ENCODE measurements at places on chromosomes 11 and 22. TPM values are rescaled to one million over a fixed set of nuclear protein-coding genes. Genes with fewer than 3 reads are reported as not detected.
A peak's percentile ranks its signal among the peaks of the same experiment; 100 is the strongest.

The TSGA10IP gene
- total RNA-seq, result 0.09 TPM

GRCh38 chr22:42692239-42693054, 28.2 kb downstream of the A4GALT start:
- H3K4me3 ChIP-seq, result no peak overlapping the region
- H3K27me3 ChIP-seq, result no peaks in the 10 kb centered on the region
- no peak for DNase-seq
- H3K27ac ChIP-seq, result no peak overlapping the region
- H3K4me1 ChIP-seq, result peaks cover 59% of the 10 kb centered on the region

GRCh38 chr11:78299000-78299710, 110.4 kb downstream of the USP35 start:
- H3K27ac ChIP-seq, result no peak overlapping the region
- no peaks in the 10 kb centered on the region for H3K27me3 ChIP-seq
- H3K36me3 ChIP-seq, result no peaks in the 10 kb centered on the region

The ANGPTL5 gene
- total RNA-seq, result 9.4 TPM

- no peaks in the 10 kb centered on the region for H3K27me3 ChIP-seq
- no peak for DNase-seq
- H3K27ac ChIP-seq, result no peak overlapping the region
- H3K36me3 ChIP-seq, result peaks cover 34% of the 10 kb centered on the region
- H3K4me1 ChIP-seq, result no peaks in the 10 kb centered on the region
Measured at GRCh38 chr11:655036-655726, 18.1 kb downstream of the DRD4 start.

The TRIM22 gene
- total RNA-seq, result 8.2 TPM

DNA sequence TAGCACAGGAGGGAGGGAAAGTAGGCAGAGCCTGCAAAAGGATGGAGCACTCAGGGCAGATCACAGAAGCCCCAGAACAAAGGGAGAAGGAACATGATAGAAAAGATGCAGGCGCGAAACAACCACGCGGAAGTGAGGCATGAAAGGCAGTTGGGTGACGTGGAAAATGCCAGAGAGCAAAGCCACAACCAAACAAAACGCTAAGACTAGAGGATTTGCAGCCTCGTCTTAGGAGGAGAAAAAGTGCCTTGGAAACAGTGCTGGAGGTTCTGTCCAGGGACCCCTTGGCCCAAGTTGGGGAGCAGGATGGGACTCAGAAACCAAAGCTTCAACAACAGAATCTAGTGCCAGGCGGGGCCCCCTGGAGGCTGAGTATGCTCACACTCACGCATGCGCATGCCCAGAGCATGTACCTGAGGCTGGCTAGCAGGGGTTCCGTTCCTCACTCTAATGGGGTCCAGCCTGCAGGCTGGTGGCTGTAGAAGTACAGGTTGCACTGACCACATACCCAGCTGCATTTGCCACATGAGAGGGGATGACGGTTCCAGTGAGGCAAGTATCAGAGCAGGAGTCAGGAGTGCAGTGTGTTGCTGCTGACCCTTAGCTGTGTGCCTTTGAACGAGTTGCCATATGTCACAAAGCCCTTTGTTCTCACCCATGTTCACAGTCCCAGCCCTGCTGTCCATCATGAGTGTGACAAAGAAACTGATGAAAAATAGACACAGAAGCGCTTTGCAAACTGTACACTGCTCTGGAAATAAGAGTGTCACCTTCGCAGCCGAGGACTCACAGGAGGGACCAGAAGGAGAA, 568.6 kb upstream of the CADM1 start:
- peaks cover 12% of the 10 kb centered on the region for H3K4me1 ChIP-seq
- no peaks in the 10 kb centered on the region for H3K36me3 ChIP-seq
- no peak overlapping the region for H3K27ac ChIP-seq
- DNase-seq, result no peak
- peaks cover 23% of the 10 kb centered on the region for H3K27me3 ChIP-seq

DNA sequence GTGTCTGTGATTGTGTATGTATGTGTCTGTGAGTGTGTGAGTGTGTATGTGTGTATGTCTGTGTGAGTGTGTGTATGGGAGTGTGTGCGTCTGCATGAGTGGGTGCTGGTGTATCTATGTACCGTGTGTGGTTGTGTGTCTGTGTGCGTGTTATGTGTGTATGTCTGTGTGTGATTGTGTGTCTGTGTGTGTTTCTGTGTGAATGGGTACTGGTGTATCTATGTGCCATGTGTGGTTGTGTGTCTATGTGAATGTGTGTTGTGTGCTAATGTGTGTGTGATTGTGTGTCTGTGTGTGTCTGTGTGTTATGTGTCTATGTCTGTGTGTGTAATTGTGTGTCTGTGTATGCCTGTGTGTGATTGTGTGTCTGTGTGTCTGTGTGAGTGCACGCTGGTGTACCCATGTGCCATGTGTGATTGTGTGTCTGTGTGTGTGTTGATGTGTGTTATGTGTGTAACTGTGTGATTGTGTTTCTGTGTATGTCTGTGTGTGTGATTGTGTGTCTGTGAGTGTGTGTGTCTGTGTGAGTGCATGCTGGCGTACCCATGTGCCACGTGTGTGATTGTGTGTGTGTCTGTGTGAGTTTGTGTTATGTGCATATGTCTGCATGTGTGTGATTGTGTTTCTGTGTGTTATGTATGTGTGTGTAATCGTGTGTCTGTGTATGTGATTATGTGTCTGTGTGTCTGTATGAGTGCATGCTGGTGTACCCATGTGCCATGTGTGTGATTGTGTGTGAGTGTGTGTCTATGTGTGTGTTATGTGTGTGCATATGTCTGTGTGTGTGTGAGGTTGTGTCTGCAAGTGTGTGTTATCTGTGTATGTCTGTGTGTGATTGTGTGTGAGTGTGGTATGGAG, 6.8 kb upstream of the CACNA1I start:
- no peaks in the 10 kb centered on the region for H3K36me3 ChIP-seq
- H3K4me3 ChIP-seq, result no peak overlapping the region
- H3K4me1 ChIP-seq, result no peaks in the 10 kb centered on the region
- no peak overlapping the region for H3K27ac ChIP-seq

The C11orf21 gene
- total RNA-seq, result 2.3 TPM

GRCh38 chr11:105781807-105782206, 171.9 kb downstream of the GRIA4 start:
- no peak overlapping the region for H3K27ac ChIP-seq
- H3K27me3 ChIP-seq, result no peaks in the 10 kb centered on the region
- H3K4me3 ChIP-seq, result no peak overlapping the region
- H3K36me3 ChIP-seq, result no peaks in the 10 kb centered on the region

- no peaks in the 10 kb centered on the region for H3K27me3 ChIP-seq
- peaks cover 2% of the 10 kb centered on the region for H3K36me3 ChIP-seq
- H3K4me3 ChIP-seq, result no peak overlapping the region
- H3K27ac ChIP-seq, result no peak overlapping the region
- peaks cover 2% of the 10 kb centered on the region for H3K4me1 ChIP-seq
Measured at GRCh38 chr11:100855466-100856067, 168.5 kb downstream of the ARHGAP42 start.

DNA sequence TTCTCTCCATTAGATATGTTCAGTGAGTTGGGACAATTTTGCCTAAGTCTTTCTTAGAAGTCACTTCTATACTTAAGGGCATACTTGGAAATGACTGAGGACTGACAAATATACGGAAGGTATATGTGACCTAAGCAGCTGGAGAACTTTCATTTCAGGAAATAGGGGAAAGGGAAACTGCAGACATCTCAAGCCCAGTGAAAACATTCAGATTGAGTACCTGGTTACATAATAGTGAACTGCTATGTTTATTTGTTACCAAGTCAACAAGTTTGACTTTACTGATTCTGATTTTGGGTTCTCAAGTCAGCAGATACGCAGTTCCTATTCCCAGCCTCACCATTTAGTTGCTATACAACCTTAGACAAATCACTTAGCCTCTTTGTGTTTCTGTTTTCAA, 1173.9 kb downstream of the LRRC4C start:
- DNase-seq, result peak; percentile 16
- H3K4me3 ChIP-seq, result no peak overlapping the region
- H3K36me3 ChIP-seq, result no peaks in the 10 kb centered on the region
- no peaks in the 10 kb centered on the region for H3K27me3 ChIP-seq
- no peak overlapping the region for H3K27ac ChIP-seq

- peak overlapping the region; percentile 33 for H3K27ac ChIP-seq
- H3K36me3 ChIP-seq, result no peaks in the 10 kb centered on the region
- no peaks in the 10 kb centered on the region for H3K27me3 ChIP-seq
- no peak overlapping the region for H3K4me3 ChIP-seq
Measured at GRCh38 chr11:11370962-11371303, 17.9 kb upstream of the CSNK2A3 start.

GRCh38 chr11:6608011-6608410, 4.0 kb downstream of the TAF10 start:
- peak; percentile 7 for DNase-seq
- H3K27me3 ChIP-seq, result no peaks in the 10 kb centered on the region
- H3K36me3 ChIP-seq, result peaks cover 53% of the 10 kb centered on the region
- peak overlapping the region; percentile 100 for H3K27ac ChIP-seq

GRCh38 chr11:95138448-95138847, 48.8 kb downstream of the ENDOD1 start:
- no peaks in the 10 kb centered on the region for H3K36me3 ChIP-seq
- H3K4me1 ChIP-seq, result peaks cover 6% of the 10 kb centered on the region
- H3K4me3 ChIP-seq, result no peak overlapping the region
- peaks cover 6% of the 10 kb centered on the region for H3K27me3 ChIP-seq

GRCh38 chr22:50361688-50362087, 18.6 kb downstream of the PPP6R2 start:
- DNase-seq, result no peak
- no peak overlapping the region for H3K27ac ChIP-seq
- no peaks in the 10 kb centered on the region for H3K27me3 ChIP-seq
- H3K36me3 ChIP-seq, result peaks cover 7% of the 10 kb centered on the region
- no peaks in the 10 kb centered on the region for H3K4me1 ChIP-seq

DNA sequence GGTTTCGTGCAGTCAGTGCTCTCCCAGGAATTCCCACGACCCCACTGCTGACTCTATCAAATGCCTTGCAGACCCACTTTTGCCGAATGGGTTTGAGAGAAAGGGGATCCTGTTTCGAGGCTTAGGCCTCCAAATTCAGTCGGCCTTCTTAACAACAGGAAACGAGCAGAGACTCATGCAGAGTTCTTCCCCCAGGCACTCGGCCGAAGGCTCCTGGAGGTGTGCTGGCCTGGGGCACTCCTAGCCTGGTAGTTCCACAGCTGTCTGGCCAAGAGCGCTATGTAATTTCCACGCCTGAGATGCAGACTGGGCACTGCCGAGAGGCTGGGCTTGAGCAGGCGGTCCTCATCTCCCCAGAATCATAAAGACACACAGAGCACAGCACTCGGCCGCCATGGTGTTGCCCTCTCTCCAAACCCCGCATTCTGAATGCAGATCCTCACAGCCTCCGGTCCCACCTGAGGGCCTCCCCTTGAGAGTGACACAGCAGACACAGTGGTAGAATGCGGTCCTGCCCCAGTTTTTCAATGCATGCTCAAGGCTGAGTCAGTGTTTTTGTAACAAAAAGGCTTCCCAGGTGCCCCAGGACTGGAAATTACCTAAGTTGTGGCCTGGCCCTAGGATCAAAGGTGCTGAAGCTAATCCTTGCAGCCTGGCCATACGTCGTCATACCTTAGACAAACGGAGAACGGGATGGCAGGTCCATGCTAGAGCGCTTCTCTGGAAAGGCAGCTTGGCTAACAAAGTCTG, 30.2 kb upstream of the BID start:
- H3K36me3 ChIP-seq, result peaks cover 31% of the 10 kb centered on the region
- no peak overlapping the region for H3K4me3 ChIP-seq
- H3K27me3 ChIP-seq, result no peaks in the 10 kb centered on the region

GRCh38 chr11:78938971-78939370, 364.3 kb upstream of the NARS2 start:
- H3K27ac ChIP-seq, result no peak overlapping the region
- H3K27me3 ChIP-seq, result no peaks in the 10 kb centered on the region
- H3K36me3 ChIP-seq, result no peaks in the 10 kb centered on the region
- no peak overlapping the region for H3K4me3 ChIP-seq

GRCh38 chr11:48109046-48109666, 107.5 kb upstream of the OR4B1 start:
- peaks cover 2% of the 10 kb centered on the region for H3K27me3 ChIP-seq
- H3K27ac ChIP-seq, result peak overlapping the region; percentile 62
- peak; percentile 71 for DNase-seq

- no peaks in the 10 kb centered on the region for H3K27me3 ChIP-seq
- H3K4me1 ChIP-seq, result peaks cover 7% of the 10 kb centered on the region
- H3K4me3 ChIP-seq, result no peak overlapping the region
- H3K36me3 ChIP-seq, result no peaks in the 10 kb centered on the region
- no peak overlapping the region for H3K27ac ChIP-seq
Measured at GRCh38 chr11:69339041-69339733, 45.2 kb downstream of the MYEOV start.

All from muscle of leg (tissue), 16 donors.